Osteoblast (primary cell): ENCODE measurements at places on chromosomes 13 and 19. TPM values are rescaled to one million over a fixed set of nuclear protein-coding genes. Genes with fewer than 3 reads are reported as not detected.

Gene SSC5D
- 22.7 and 77.4 TPM in 2 replicates for total RNA-seq

Gene CD33
- total RNA-seq: not detected in 2 replicates

Gene ZNF471
- 4.7 and 5.1 TPM in 2 replicates for total RNA-seq

Gene TNFSF13B
- total RNA-seq: 2.2 and 4.7 TPM in 2 replicates

Gene FAM216B
- under 0.01 TPM in 1 of 2 replicates, not detected in the other for total RNA-seq

Gene LRRC4B
- not detected in 2 replicates for total RNA-seq

Gene SBSN
- 4.7 and 12.1 TPM in 2 replicates for total RNA-seq

Gene LPAR6
- 11.9 and 14.7 TPM in 2 replicates for total RNA-seq

Gene PTH2
- total RNA-seq: not detected in 2 replicates

DNA sequence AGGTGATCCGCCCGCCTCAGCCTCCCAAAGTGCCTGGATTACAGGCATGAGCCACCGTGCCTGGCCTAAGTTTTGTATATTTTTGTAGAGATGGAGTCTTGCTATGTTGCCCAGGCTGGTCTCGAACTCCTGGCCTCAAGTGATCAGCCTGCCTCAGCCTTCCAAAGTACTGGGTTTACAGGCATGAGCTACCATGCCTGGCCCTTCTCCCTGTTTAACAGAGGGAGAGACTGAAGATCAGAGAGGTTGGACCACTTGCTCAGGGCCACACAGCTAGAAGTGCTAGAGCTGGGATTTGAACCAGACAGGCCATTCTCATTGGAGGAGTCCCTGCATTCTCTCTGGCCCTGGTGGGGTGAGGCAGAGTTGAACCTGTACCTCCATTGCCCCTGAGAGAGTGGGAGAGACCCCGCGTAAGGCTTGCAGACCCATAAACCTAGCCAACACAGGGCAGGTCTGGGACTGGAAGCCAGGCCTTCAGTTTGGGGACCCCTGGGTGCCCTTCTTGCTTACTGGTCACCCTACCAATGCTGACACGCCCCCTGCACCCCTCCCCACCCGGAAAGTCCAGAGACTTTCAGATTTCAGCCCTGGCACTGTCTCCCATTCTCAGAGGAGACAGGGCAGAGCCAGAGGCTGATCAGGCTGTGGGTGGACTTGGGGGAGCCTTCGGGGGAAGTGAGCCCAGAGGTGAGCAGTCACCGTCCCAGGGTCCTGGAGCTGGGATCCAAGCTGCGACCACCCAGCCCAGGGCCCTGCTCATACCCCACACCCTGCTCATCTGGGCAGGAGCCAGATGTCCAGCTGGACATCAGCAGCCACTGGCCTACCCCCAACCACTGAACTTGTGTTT is 13.3 kb downstream of the TTYH1 start:
- DNase-seq: peak; percentile 58

GRCh38 chr13:109606520-109606919 is 179.9 kb downstream of the IRS2 start:
- DNase-seq: no peak

- DNase-seq: no peak
Observed at GRCh38 chr13:98226496-98226895, 49.4 kb upstream of the RNF113B start.

GRCh38 chr13:106056851-106057250 is 478.6 kb downstream of the EFNB2 start:
- no peak for DNase-seq

- DNase-seq: no peak
Observed at GRCh38 chr13:84290386-84290785, 408.1 kb upstream of the SLITRK1 start.

DNA sequence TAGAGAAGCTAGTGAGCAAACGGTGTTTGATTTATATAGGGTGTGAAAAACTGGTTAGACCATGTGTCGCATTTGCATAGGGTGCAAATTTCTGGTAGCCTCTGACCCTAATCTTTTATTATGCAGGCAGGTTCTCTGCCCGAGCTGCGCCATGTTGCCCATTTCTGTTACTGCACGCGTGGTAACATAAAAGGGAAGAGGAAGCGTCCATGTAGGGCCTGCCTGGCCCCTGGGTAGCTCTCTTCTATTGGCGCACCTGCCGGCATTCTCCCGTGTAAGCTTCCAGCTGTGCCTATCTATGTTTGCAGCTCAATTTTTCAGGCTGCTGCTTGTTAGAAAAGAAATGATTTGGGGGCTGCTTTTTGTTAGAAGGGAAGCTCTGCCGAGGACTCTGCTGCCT is 14.0 kb upstream of the CD70 start:
- DNase-seq: no peak

- no peak for DNase-seq
Observed at GRCh38 chr19:46073268-46073922, 32.6 kb upstream of the IGFL4 start.

- no peak for DNase-seq
Observed at GRCh38 chr13:45439781-45440462, 21.7 kb upstream of the SLC25A30 start.

- DNase-seq: peak; percentile 77
Observed at GRCh38 chr19:55149078-55150003, at the start of gene TNNT1. TSS of gene TNNT1 (minus strand) at chr19:55149206. CDS start at chr19:55147157, 2,049 bp downstream.

DNA sequence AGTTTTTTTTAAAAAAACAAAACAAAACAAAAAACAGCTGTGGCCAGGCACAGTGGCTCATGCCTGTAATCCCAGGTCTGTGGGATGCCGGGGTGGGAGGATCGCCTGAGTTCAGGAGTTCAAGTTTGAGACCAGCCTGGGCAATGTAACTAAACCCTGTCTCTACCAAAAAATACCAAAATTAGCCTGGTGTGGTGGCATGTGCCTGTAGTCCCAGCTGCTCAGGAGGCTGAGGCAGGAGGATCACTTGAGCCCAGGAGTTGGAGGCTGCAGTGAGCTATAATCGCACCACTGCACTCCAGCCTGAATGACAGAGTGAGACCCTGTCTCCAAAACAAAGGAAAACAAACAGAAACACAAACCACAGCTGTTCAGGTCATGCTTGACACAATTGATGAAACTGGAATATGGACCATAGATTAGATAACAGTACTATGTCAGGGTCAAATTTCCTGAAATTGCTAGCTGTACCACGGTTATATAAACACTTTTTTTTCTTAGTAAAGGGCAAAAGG is 6.9 kb upstream of the ANGPTL4 start:
- no peak for DNase-seq

- peak; percentile 62 for DNase-seq
Observed at GRCh38 chr13:44068169-44068568, 188.5 kb downstream of the LACC1 start.

GRCh38 chr19:4597278-4597974 is 37.9 kb upstream of the SEMA6B start:
- peak; percentile 74 for DNase-seq

DNA sequence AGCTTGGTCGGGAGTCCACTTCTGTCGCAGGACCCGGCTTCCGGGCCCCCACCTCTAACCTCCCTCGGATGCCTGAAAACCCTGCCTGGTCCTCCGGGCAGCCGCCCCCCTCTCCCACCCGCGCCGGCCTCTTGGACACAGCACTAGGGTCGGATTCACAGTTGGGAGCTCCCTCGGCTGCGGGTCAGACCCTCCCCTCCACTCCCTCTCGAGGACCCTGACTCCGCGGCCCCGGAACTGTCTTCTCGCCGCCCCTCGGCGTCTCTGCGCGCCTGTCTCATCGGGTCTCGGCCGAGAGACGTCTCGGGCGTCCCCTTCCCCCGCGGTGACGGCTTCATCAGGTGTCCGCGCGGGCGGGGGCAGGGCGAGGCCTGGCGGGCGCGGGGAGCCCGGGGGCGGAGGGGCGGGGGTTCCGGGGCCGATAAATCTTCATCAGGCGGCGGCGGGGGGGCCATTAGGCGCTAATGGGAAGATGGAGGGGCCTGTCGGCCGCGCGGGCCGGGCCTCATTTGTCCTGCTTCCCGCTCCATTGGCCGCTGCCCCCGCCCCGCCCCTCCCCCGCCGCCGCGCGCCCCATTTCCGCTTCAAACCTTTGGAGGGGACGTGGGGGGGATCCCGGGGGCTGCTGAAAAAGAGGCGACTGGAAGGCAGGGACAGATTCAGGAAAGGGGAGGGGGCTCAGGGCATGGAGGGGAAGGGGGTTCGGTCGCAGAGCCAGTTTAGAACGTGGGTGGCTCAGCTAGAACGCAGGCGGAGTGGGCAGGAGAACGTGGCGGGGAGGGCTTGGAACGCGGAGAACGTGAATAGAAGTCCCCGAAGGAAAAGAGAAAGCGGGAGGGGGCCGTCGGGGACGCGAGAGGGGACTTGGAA is 11.8 kb upstream of the ERFL start:
- peak; percentile 93 for DNase-seq

DNA sequence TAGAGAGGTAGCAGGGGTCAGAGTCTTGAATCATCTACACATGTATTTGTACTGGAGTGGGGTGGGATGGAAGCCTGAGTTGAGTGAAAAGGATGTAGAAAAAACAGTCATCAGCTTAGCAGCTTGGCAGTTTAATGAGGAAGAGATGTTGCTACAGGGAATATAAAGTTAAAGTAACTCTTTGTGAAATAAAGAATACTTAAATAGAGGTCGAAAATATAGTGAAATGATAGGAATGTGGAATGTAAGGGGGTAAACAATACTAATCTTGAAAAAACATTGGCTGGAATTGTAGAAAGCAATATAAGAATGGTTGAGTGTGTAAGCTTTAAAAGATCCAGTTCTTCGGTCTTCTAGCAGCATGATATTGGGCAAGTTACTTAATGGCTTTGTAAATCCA is 22.7 kb downstream of the NUP58 start:
- no peak for DNase-seq

DNA sequence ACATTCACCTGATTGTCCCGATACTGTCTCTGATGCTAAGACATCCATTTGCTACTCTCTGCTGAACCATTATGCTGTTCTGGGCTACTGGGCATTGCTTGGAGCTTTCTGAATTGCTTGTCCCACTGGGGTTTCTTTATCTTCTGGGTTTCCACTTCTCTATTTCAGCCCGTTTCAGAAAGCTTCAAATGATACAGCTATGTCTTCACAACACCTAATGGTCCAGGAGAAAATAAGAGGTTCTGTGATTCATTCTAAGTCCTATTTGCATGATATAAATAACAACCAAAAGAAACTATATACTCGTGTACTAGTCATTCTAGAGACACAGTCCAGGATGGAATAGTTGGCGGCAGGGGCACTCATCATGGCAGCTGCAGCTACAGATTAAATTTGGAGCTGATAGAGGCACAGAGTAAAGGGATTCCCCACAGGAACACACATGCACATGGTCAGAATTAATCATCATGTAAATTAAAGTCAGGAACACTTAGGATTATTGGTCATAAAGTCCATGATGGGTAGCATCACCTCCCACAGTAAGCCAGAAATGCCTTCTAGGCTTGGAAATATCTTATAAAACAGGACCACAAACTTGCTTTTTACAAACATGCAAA is 33.3 kb upstream of the SCEL start:
- no peak for DNase-seq

DNA sequence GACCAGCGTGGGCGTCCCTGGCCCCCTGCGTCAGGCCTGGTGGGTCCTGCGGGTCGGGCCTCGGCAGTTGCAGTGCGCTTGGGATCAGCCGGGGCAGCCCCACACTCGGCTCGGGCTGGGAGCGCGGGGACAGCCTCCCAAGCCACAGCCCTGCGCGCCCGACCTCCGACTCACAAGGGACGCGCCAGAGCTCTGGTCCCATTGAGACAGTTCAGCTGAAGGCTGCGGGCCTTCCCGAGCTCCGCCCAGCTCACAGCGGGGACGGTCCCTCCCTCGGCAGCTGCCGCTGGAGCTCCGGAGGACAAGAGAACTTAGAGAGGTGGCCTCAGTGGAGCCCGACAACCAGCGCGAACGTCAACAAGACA is 45.7 kb upstream of the ZNF730 start:
- peak; percentile 91 for DNase-seq
